ENCODE measurements at places on chromosomes 4 and X.

DNA sequence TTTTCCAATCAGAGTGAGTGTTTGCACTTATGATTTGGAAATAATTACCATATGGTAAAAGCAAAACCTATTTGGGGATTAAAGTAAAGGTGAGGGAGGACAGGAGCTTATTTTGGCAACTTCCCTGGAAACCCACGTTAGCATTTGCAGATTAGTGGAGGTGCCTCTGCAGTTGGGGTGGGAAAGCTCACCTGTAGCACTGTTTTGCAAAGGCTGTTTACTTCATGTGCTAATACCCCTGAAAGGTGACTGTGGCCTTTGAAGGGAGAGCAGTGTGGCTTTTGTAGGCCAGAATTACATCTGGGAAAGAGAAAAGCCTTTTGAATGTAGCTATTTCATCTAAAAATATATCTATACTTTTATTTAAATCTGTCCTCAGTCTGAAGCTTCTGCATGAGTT lies 9.4 kb downstream of the SUPT20HL1 start:
- no peak for DNase-seq

- DNase-seq: no peak
Observed at GRCh38 chr4:8280158-8280875, 10.8 kb downstream of the HTRA3 start.

GRCh38 chrX:50920132-50920531 lies 9.6 kb downstream of the BMP15 start:
- no peak for DNase-seq

GRCh38 chr4:186472948-186473347 lies 82.4 kb downstream of the MTNR1A start:
- no peak for DNase-seq

GRCh38 chrX:28278251-28278650 lies 297.0 kb upstream of the DCAF8L1 start:
- DNase-seq: no peak

- no peak for DNase-seq
Observed at GRCh38 chr4:186798951-186799659, 75.4 kb upstream of the FAT1 start.

- DNase-seq: no peak
Observed at GRCh38 chr4:73668782-73669201, 48.6 kb upstream of the RASSF6 start.

DNA sequence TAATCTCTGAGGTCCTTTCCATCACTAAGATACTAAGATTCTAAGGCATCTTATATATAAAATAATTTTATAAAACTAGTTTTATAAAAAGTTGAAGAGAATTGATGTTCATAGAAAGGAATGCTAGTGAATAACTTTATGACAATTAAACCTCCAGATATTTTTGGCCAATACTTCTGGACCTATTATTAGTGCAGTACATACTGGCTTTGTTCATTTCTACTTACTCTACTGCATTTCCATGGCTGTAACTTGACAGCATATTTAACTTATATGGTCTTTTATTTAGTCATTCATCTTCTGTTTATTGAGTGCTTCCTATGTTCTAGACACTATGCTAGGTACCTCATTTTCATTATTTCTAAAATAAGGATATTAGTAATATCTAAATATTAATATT lies 6.8 kb upstream of the USP53 start:
- DNase-seq: no peak

DNA sequence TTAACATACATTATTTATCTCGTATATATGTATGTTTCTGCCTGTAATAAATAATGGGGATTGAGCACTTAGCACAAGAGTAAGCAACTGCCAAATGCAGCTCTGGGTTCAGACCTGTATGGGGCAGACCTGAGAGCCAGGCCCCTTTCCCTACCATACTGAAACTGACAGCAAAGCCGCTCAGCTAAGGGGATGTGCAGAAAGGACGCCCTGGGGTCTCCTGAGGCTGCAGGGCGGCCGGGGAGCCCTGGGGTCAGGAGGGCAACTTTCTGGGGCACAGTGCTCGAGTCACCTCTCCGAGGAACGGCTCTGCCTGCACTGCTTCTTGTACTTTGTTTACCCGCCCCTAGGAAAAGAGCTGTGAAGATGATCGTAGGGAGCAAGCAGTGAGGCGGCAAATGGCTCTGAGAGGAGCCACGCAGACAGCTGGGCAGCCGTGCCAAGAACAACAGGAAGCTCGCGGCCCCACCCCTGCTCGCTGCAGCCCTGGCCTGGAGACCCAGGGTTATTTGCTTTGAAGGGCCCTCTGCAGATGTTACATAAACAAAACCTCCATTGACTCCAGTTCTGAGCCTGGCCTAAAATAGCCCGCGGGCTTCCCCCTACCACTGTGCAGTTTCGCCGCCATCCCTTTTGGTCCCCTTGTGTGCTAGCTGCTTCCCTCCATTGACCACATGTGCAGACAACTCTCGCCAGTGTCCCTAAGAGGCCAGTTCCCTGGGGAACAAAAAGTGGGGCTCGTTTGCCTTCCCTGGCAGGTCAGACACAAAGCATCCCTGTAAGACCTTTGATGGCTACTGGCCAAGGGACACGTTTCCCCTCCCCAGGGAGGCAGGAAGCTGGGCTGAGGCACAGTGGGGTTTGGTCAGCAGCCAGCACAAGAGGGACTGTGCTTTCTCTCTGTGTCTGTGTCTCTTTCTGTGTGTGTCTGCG lies 111.3 kb upstream of the LNX1 start:
- peak; percentile 19 for DNase-seq

DNA sequence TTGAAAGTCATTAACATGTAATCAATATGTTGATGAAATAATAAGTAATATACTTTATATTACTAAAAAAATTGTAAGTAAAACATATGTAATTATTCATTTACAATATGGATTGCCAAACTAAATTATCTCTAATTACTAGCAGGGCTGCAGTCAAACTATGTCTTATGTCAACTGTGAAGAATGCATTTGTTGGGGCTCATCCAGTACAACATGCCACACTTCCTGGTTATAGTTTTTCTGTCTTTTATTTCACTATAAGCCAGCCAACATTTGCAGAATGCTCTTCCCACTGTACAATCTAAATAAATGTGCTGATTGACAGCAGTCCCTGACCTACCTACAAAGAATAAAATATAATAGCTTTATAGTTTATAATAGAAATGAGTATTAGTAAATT lies 975.4 kb upstream of the NDST4 start:
- DNase-seq: no peak

DNA sequence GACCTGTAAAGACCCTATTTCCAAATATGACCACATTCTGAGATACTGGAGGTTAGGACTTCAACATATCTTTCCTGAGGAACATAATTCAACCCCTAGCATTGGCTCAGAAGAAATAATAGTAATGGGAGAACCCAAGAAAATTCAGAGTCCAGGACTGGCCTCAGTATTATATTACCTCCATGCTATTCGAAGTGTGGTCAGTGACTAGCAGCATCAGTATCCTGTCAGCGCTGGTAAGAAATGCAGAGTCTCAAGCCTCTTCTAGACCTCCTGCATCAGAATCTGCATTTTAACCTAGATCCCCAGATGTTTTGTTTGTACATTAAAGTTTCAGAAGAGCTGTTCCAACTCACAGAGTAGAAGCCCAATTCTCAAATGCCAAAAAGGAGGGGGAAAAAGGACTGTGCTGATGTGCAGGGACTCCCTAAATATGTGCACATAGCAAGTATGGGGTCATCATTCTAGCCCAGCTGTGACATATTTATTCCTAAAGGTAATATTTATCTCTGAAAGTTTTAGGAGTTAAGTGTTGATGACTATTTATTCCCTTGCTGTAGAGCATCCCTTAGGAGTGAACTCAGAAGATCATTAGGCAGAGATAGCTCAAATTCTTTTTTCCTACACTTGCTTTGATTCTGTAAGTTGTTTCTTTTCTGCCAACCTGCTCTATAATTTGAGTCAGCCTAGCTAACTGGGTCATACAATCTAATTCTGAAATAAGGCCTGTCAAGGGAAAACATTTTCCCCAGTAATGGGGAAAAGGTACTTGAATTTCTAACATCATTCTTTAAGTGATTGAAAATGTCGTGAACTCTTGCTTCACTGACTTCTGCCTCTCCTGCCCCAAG lies 361.9 kb downstream of the ARHGAP24 start:
- DNase-seq: no peak

DNA sequence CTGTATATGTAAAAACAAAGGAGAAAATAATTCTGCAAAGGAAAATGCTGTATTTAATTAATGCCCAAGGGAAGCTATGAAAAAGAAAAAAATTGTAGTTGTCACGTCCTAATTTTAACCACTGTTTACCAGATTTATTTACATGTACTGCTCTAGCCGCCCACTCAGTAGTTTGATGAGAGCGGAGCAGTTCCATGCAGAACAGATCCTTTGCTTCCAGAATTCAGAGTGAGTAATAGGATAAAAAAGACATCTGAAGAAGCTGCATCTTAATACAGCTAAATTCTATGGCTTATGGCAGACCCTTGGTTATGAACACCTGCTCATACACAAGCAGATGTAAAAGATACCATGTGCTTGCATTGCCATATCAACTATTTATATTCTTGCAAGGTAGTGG lies 287.0 kb downstream of the GASK1B start:
- DNase-seq: no peak

DNA sequence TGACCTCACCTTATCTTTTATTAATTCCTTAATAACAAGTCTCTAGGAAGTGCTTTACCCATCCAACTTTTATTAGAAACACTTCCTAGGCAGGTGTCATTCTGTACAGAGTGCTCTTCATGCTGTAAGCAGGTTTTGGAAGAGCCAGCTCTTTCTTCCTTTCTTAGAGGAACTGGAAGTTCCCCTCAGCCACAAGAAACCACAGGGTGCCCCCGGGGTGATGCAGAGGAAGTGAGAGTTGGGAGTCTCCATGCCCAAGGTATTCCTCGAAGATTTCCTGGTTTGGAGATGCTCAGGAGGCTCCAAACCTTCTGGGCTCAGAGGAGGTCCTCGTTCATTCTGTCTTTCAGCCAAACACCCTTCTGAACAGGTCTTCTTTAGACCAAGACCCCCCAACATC lies 83.8 kb downstream of the EGF start:
- DNase-seq: no peak

GRCh38 chrX:122439831-122440230 lies 744.2 kb upstream of the GRIA3 start:
- no peak for DNase-seq

DNA sequence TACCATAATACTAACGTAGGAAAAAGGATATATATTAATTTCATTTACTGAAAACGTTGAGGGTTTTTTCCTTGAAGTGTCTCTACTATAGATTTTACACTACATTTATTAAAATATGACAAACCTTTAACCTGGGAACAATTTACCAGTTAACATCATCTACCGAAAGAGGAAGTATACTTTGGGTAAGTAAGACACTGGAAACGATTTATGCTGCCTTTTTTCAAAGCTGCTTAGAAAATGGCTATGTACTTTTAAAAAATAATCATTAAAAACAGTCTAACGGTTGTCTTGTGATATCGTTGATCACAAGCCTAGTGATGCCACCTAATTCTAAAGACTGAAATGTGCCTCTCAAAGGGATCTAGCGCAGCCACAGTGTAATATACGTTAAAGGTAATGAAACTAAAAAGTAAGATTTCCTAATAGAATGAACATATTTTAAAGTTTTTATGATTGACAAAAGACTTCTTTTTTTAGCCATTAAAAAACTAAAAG lies 50.4 kb downstream of the STX18 start:
- DNase-seq: no peak

DNA sequence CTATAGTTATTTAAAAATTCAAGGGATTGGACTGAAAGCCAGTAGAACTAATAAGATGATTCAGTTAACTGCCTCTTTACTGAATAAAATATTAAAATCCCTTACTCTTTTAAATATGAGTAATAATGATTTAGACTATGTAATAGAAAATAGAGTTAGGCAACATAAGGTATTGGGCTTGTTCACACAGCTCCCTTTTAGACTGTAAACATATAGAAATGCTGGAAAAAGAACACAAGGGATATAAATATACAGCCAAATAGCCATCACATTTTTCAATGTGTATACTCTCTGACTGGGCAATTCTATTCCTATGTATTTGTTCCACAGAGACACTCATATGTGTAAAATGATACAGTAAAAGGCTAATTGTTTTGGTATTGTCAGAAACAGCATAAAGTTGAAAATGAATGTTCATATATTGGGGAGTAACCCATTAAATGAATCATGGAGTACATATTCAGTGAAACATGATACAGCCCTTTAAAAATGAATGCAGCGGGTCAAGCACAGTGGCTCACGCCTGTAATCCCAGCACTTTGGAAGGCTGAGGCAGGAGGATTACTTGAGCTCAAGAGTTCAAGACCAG lies 129.8 kb downstream of the TBC1D19 start:
- no peak for DNase-seq

GRCh38 chrX:36867143-36867542 lies 141.0 kb upstream of the FAM47C start:
- DNase-seq: no peak

GRCh38 chrX:50000937-50001542 lies 78.6 kb downstream of the CLCN5 start:
- DNase-seq: no peak

GRCh38 chr4:109067508-109068235 lies 234.8 kb downstream of the COL25A1 start:
- DNase-seq: no peak

DNA sequence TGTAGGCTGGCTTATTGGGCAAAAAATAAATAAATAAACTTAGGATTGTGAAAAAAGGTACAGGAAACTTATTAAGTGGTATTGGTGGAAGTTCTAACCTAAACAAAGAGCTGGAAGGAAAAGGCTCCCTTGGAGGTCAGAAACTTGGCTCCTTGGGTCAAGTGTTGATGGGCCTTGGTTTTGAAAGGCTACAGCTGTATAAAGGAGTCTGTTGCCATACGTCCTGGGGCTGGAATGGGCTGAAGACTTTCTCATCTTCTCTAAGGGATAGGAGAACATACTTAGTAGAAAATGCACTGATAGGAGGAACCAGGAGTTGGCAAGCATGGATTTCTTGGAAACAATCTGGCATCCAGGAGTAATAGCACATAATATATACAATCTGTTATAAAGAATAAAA lies 56.6 kb downstream of the PDLIM5 start:
- DNase-seq: no peak

All from NCI-H1436 treated with DMSO at 0.1 percent for 48 hours (cell line).